Panc1 (cell line): ENCODE measurements at places on chromosomes 13 and 19. TPM values are rescaled to one million over a fixed set of nuclear protein-coding genes. Genes with fewer than 3 reads are reported as not detected.

DNA sequence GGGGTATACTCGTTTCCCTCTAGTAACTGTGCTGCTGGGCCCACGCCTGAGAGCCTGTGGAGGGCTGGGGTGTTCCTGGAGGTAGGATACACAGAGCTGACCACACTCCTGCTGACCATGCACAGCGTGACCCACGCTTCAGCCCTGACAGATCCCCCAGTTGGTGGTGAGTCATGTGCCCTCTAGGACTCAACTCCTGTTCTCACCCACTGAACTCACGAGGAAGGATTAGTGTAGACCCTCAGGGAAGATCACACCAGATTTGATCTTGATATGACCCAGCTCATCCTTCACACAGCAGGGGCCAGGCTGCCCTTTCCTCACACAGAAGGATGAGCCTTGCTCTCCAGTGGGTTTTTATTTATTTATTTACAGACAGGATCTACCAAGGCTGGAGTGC is 13.3 kb upstream of the ACP7 start:
- DNase-seq: no peak

DNA sequence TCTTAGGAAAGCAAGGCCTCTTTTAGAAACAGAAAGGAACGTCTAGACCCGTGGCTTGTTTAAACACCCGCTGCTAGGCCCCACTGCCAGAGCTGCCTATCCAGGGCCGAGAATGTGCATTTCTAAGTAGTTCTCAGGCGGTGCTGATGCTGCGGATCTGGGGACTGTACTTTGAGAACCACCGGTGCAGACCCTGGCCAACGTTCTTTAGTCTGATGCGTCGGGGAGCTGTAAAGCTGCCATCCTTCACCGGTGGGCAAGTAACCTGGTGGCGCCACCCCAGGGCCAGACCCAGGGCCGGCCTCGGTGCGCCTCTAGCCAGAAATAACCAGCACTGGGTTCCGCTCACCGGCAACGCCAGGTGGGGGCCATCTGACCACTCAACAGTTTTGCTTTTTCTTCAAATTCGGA is 47.1 kb downstream of the TGDS start:
- no peak for DNase-seq

GRCh38 chr13:39612023-39612637 is 9.1 kb upstream of the LHFPL6 start:
- no peak for DNase-seq

DNA sequence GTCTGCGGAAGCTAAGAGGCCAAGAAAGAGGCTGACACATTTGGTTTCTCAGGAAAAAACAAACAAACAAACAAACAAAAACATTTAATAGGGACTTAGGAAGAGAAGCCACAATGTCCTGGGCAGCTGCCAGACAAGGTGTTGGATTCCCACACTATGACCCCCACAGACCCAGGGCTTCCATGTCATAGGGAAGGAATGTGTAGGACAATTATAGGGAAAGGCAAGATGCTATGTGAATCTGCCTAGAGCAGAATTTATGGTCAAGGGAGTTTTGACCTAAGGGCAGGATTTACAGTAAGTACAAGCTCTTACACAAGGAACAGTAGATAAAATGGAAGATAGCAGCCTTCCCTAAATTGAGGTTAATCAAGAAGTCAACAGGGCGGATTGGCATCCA is 9.1 kb upstream of the CDADC1 start:
- no peak for DNase-seq

ZNF431 gene
- 10.8 TPM for total RNA-seq

DNA sequence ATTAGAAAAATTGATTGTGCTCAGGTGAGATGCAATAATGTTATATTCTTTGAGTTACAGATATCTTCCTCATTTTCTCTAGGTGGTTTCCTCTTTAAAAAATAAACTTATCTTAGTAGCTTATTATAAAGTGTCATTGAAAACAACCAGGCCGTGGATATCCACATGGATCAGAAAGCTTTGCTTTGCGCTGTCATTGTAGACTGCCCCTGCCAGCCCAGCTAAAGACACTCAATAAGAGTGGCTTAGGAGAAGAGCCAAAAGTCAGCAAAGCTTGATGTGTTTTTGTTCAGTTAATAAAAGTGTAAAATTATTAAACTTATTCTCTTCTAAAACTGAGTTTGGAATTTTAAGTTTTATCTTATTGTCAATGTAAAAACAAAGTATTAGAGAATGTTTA is 34.4 kb downstream of the TPP2 start:
- DNase-seq: no peak

ZNF548 gene
- 14.7 TPM for total RNA-seq

GRCh38 chr19:15331419-15332310 is 674 bp downstream of the BRD4 start:
- DNase-seq: no peak

DNA sequence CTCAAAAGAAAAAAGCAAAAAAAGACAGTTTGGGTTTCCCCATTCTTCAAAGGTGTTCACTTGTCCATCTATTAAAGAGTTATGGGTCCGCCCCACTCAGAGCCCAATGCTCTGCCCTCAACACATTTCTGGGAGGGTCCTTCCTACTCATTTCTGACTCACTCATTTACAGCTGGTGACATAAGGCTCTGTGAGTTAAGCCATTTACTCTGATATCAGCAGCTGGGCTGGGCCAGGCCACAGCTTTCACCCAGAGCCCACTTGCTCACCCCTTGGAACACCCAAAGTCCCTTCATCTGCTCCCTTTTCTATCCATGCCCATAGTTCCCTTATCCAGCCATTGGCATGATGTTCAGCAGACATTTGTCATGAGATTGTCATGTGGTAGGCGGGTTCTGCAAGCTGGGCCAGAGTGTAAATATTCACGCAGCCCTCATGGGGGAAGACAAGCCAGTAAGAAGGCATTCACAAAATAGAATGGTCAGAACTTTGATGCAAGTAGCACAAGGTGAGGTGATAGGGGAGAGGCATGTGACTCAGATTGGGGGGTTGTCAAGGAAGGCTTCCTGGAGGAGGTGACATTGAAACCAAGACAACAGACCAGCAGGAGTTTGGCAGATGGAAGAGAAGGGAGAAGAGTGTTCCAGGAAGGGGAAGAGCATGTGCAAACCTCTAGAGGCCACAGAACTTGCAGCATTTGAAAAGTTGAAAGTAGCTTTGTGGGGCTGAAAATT is 5.9 kb downstream of the MAST1 start:
- DNase-seq: no peak

CCDC169 gene
- 2.3 TPM for total RNA-seq

LILRA5 gene
- total RNA-seq: not detected

CGB8 gene
- total RNA-seq: not detected

DNA sequence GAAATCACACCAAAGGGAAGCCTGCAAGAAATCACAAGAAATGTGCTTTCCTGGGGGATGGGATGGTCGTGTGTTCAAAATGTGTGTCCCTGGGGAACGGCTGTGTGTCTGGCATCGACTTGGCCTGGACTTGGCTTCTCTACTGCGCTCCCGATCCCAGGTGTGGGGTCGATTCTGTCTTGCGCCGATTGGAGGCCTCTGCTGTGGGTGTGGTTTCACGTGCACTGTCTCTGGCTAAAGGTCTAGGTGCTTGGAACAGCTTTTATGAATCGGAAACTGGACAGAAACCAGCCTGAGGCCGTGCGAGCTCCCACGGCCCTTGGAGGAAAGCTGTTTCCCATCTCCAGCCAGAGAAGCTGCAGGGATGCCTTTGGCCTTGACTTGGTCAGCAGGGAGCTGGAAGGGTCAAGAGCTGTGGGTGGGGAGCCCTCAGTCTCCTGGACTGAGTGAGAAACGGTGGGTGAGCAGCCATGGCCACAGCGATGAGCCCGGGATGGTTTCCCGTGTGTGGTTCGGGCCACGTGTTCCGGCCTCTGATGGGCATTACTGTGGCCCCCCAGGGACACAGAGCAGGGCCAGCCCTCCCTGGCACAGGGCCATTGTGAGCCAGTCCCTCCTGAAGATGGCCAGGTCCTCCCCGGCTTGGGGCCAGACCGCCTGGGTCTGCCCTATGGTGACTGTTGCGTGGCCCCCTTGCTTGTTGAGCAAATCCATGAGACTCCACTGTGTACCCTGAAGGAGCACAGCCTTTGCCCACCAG is 29.7 kb downstream of the MCF2L start:
- DNase-seq: no peak

DNA sequence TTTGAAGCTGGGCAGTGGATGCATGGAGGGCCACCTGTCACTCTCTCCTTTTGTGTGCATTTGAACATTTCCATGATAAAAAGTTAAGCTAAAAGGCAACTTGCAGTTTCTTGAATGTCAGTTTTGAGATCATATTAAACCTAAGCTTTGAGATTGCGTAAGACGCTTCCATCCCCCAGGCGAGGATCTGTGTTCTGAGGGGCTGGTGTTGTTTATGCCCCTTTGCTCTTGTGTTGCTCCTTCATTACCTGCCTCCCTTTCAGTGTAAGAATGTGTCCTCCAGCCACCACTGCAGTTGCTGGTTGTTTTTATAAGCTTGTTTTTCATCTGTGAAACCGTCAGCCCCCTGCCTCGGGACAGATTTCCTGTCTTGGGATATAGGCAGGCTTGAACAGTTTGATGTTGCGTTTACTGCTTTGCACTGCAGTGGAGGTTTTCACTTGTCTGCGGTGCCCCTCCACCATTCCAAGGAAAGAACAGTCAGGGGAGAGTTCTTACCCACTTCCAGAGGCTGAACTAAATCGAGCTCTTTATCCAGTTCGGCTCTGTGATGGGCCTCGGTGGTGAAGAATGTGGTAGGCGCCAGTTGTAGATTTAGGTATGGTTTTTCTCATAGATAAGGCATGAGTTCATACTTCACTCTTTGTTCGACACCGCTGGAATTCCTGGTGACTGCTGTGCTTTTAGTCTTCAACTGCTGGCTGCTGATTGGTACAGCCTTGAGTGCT is 96.8 kb downstream of the ARHGEF7 start:
- DNase-seq: no peak

HNRNPUL1 gene
- 183 TPM for total RNA-seq

CACNG7 gene
- total RNA-seq: 7.7 TPM

- no peak for DNase-seq
These were observed 1343.9 kb upstream of the MIR17HG start for GRCh38 chr13:90003566-90003965.

DNA sequence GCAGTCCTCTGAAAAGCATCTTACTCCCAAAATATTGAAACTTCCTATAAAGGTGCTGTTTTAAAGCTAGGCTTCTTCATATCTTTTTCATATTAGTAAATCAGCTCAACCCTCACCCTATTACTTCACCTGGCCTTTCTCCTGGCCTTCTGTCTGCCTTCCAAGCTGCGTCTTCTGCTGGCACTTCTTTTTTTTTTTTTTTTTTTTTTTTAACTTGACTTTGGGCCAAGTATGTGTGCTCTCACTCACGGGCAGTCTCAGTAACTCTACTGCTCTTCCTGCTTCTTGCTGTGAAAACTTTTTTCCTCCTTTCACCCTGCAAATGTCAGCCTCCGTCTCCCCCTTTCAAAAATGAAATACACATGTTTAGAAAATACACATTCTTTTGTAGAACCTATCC is 41.2 kb upstream of the KCTD4 start:
- DNase-seq: no peak

TUBA3C gene
- not detected for total RNA-seq

GRCh38 chr19:10747271-10747670 is 29.4 kb downstream of the DNM2 start:
- no peak for DNase-seq

DNA sequence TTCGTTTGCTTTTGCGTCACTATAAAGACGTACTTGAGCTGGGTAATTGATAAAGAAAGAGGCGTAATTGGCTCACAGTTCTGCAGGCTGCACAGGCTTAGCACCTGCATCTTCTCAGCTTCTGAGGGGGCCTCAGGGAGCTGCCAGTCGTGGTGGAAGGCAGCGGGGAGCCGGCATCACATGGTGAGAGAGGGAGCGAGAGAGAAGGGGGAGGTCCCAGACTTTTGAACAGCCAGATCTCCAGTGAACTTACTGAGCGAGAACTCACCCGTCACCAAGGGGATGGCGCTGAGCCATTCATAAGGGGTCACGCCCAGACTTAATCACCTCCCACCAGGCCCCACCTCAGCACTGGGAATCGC is 58.7 kb upstream of the F7 start:
- no peak for DNase-seq
